ENCODE measurements at places on chromosomes 3 and 15.

- DNase-seq, result peak; percentile 9
These were observed 107.6 kb downstream of the PEX5L start for GRCh38 chr3:179929091-179929529.

GRCh38 chr3:188583341-188584161, 429.6 kb downstream of the LPP start:
- peak; percentile 4 for DNase-seq

- DNase-seq, result no peak
These were observed 23.0 kb downstream of the HSPBAP1 start for GRCh38 chr3:122770521-122771202.

- DNase-seq, result no peak
These were observed 597 bp upstream of the GBE1 start for GRCh38 chr3:81761904-81762580.

DNA sequence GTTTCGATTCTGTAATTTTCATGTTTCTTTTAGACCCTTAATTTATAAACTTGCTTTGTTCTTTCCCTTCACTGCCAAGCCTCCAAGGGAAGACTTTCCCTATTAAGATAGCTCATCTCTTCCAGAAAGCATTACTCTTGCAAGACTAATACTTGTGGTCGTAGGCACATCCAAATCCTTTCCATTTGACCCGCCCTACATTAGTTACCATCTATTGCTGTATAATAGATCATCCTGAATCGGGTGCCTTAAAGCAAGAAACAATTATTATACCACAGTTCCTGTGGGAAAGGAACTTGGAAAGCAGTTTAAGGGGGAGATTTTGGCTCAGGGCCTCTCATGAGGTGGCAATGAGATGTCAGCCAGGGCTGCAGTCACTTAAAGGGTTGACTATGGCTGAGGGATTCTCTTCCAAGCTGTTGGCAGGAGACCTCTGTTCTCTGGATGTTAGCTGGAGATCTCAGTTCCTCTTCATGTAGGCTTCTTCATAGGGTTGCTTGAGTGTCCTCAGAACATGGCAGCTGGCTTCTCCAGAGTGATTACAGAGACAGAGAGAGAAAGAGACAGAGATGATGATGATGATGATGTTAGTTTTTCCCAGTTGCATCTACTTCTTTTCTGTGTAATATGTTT, 570.4 kb upstream of the TGFBR2 start:
- no peak for DNase-seq

GRCh38 chr3:191743283-191743682, 282.3 kb downstream of the PYDC2 start:
- no peak for DNase-seq

- no peak for DNase-seq
These were observed 932 bp downstream of the GSK3B start for GRCh38 chr3:120093119-120093910.

DNA sequence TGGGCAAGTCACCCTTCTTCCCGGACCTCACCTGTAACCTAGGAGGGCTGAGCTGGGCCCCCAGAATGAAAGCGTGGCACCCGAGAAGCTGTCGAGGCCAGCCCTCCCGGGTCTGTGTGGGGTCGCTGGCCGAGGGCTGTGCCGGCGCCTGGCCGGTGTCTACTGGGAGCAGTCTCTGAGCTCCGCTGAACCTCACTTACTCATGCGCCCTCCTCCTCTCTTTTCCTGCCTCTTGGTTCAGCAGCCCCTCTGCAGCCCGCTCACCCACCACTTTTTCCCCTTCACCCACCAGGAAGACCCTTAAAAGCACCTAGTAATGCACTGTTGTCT, 419 bp downstream of the HYKK start:
- DNase-seq, result no peak

- no peak for DNase-seq
These were observed 156.3 kb downstream of the LPP start for GRCh38 chr3:188310270-188310710.

DNA sequence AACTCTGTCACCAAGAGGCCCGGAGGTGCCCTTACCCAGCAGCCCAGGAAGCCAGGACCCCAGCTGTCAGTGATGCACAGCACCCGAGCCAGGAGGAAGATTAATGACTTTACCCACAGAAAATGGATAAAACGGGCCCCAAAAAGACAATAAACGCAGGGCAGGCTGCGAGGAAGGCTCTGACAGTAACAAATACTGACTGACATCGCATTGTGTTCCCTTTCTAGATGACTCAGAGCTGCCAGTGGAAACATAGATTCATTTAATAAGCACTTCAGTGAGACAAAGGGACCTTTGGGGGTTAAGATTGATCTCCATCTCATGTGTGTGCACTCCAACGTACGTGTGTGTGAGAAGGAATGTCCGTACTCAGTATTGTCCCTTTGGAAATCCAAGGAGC, 225.3 kb upstream of the PPP2R3A start:
- DNase-seq, result no peak

GRCh38 chr3:111252779-111253178, 181.2 kb downstream of the NECTIN3 start:
- no peak for DNase-seq

DNA sequence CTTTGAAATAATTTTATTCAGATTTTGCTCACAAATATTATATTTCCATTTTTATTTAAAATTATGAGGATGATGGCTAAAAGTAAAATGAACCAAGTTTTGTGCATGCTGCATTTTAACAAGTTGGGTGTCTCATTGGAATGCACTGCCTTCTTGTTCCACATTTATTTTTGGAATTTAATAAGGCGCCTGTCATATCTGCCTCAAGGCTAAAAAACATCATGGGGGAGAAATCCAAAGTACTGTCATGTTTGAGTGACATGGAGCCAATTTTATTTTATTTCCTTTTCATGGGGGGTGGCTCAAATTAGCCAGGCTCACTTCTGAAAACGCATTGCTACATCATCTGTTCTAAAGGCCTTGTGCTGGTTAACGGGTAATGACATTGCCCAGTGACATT, 205.1 kb downstream of the ROBO2 start:
- DNase-seq, result no peak

DNA sequence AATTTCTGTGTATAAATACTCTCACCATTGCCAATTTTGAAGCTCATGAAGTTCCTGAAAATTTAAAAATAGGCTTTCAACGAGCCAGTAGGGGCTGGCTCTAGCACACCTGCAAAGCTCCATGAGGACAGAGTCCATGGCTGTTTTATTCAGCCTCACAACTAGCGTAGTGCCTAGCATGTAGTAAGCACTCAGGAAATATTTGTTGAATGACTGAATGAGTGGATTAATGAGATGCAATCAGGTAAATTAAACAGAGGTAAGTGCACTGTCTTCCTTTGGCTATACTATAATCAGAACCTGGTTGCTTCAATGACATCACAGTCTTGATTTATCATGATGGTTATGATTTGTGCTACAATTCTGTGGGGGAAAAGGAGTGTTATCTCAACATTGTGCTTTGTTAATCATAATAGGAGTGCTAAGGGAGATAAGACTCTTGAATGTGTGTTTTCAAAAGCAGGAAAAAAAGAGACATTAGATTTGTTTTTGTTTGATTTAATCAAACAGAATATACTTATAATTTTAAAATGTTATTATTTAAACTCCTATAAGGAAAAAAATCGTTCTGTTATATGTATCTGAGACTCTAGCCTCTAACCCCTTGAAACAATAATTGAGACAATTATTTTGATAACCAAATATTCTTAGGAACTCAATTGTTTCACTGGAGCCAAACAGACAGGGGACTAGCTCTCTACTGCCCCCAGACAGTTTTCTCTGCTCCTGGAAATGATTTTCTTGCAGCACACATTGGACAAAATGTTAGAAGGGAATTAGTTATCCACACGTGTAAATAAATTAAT, 171.7 kb upstream of the ATP11B start:
- no peak for DNase-seq

DNA sequence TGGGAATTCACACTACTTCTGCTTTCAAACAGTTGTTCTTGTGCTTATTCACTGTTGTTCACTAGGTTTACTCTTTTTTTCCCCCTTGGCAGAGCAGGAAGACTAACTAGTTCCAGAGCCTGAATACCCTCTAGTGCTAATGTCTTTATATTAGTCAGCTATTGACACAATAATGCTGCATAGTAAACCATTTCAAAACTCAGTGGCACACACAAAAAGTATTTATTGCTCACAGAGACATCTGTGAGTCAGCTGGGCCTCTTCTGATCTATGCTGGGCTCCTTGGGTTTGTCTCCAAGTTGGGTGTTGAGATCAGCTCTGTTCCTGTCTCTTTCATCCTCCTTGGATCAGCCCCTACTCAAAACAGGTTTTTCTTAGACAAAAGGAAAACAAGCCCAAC, 51.1 kb downstream of the RSRC1 start:
- DNase-seq, result no peak

- DNase-seq, result no peak
These were observed 154.9 kb downstream of the KLHL25 start for GRCh38 chr15:85639752-85640381.

- DNase-seq, result no peak
These were observed 16.3 kb downstream of the NUP210 start for GRCh38 chr3:13403847-13404246.

GRCh38 chr3:128133273-128133883, 9.8 kb upstream of the RUVBL1 start:
- no peak for DNase-seq

- no peak for DNase-seq
These were observed 16.0 kb upstream of the PCOLCE2 start for GRCh38 chr3:142904639-142905436.

GRCh38 chr3:11310258-11310657, 38.1 kb downstream of the ATG7 start:
- no peak for DNase-seq

DNA sequence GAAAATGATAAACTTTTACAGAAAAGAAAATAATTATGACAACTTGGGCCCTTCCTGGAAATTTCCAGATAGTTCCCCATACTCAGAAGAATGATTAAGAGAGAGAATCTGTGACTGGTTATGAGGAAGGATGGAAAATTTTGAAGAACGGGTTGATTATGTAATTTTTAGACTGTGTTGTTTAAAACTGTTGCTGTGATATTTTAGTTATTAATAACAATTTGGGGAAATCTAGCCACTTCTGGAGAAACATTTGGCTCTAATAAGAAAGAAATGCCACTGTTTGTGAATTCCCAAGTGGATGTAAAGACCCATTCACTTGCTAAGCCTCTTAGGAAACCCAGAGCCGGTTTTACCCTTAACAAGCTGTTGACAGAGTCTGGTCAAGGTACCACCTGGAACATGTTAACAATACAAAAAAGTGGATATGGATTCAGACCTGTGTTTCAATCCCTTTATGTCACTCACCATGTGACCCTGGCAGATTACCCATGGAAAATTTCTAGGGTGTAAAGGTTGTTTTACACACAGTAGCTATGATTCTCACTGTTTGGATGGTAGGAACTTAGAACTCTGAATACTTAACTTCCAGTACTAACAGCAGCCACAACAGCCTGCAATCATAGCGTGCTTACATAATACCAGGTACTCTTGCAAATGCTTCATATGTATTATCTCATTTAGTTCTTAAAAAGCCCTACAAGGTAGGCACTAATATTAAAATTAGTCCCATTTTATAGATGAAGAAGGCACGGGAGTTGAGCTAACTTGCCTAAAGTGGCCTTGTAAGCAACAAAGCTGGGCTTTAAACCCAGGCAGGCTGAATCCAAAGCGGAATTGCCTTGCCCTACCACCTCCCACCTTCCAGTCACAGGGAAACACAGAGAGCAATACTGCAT, 32.0 kb downstream of the ZBTB38 start:
- no peak for DNase-seq

DNA sequence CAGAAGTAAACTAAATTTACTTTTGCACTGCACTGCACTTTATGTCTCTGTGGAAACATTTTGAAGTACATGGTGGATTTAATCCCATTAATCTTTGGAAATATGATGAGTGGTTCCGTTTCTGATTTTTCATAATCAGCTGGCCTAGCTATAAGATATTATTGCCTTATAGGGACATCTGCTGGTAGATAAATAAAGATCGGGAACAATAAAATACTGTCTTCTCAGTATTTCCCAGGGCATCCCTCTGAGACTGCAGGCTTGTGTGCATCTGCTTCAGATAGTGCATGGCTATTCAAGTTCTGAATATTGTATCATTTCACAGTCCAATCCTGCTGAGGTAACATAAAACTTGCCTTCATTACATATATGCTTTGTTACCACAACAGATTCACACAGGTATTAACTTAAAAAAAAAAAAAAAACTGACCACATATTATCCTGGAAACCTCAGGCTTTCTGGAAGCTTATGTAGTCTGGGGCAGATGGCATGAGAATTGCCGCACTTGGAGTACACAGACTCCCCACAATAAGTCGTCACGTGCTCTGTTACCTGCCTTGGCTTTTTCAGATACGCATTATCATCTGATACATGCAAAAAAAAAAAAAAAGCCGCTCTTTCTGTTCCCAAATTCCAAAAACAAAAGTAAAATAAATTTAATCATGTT, 330.8 kb upstream of the AGTR1 start:
- DNase-seq, result no peak

DNA sequence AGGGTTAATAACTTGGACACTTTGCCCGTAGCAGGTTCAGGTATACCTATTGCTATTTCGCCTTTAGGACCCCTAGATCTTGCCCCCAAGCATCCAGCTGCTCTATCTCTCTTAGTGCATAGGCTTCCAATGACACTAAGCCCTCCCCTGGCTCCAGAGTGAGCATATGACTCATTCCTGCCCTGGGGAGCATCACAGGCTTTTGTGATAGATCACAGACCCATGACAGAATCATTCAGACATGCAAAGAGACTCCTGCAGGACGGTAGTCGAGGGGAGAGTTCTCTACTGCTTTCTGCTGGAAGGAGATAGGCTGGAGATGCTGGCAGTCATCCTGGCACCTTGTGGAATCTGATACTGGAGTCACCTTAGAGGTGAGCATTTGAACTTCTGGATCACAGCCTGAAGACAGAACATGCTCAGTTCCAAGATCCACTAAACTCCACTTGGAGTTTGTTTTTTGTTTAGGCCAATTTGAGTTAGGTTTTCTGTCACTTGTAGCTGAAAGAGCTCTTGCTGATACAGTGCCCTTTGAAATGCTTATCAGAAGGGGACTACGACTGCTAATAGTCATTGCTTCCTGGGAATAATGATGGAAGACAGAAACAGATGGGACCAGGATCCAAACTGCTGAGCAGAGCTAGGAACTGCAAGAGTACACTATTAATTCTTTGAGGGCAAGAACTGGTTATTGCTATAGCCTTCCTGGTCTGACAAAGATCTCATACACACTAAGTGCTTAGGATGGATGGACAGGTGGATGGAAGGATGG, 11.0 kb downstream of the LYSMD2 start:
- DNase-seq, result no peak

- no peak for DNase-seq
These were observed 604 bp downstream of the KCTD6 start for GRCh38 chr3:58492494-58492905.

- DNase-seq, result no peak
These were observed 99.6 kb downstream of the PGPEP1L start for GRCh38 chr15:98907927-98908471.

- no peak for DNase-seq
These were observed 61.0 kb downstream of the SCN5A start for GRCh38 chr3:38588371-38588971.

Data from stimulated activated CD4-positive, alpha-beta T cell treated with anti-CD3 and anti-CD28 coated beads, Interleukin-1b, Interleukin-23, amount 100 ng/mL, for 1 hour (primary cell).